ENCODE measurements at places on chromosomes 4 and X. TPM values are rescaled to one million over a fixed set of nuclear protein-coding genes. Genes with fewer than 3 reads are reported as not detected.

DNA sequence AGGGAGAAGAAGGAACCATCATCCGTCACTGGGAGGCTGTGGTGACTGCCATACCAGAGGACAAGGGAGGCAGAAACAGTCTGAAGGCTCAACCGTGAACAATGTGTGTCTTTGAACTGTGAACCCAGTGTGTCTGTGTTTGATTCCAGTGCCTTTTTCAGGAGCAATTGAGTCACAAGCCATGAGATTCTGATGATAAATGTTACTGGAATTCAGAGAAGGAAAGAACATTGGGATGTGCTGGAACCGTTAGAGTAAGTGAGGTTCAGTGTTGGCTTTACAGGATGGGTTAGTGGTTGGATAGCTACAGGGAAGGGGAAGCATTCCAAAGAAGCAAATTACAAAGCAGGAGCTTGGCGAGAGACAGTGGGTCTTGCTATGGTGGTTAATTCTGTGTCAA lies 464.4 kb downstream of the TRIML1 start:
- no peak for DNase-seq

GRCh38 chr4:185683222-185683621 lies 128.8 kb downstream of the SORBS2 start:
- no peak for DNase-seq

GRCh38 chrX:109813236-109813635 lies 80.2 kb upstream of the ACSL4 start:
- DNase-seq: no peak

DNA sequence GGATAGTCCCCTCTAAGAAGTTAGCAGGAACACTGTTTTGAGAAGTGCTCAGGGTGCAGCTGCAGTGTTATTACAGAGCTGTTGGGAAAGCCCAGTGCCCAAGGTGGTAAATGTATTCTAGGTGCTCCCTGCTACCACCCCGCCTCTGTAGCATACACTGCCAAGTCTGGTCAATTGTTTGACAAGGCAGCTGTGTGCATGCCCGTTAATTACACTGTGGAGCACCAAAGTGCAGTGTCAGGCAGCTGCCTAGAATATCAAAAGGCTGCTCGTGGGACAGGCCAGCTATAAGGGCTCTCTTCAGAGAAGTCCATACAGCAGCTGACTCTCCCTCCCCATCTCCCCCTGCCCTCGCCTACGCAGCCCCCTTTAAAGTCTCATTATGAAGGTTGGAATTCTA lies 99.9 kb upstream of the KLHL13 start:
- DNase-seq: no peak

- no peak for DNase-seq
Observed at GRCh38 chr4:27011401-27011800, 150.8 kb downstream of the STIM2 start.

DNA sequence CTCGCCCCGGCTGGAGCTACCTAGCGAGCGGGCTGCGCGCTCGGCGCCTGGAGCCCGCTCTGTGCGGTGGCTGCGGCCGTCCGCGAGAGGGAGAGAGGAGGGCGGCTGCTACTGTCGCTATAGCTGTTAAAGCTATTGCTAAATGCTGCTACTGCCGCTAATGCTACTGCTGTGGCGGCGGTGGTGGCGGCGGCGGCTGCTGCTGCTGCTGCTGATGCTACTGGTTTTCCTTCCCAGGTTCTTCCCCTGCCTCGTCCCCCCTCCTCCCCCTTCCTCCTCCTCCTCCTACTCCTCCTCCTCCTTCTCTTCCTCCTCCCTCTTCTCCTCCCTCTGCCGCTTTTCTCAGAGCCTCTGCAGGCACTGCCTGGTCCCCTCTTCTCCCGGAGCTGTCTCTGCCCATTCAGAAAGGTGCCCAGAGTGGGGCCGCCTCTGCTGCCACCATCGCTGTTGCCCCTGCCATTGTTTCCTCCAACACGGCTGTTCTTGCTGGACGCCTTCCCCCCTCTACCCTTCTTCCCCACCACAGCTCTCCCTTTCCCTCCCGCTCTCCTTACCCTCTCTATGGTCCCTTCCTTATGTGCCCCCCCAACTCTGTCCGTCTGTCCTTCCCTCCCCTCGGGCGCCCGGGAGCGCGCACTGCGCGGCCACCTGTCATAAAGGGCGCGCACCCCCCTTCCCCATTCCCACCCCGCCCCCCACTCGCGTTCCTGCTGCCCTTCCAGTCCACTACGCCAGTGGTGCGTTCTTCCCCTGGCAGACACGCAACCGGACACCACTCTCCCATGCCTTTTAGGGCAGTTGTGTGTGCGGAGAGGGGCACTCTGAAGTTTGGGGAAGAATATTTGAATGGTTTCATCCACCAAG lies at the start of gene NEXMIF:
Gene NEXMIF, minus strand, starts transcription at position 228 of the 864 bp plus-strand sequence.
- DNase-seq: no peak

DNA sequence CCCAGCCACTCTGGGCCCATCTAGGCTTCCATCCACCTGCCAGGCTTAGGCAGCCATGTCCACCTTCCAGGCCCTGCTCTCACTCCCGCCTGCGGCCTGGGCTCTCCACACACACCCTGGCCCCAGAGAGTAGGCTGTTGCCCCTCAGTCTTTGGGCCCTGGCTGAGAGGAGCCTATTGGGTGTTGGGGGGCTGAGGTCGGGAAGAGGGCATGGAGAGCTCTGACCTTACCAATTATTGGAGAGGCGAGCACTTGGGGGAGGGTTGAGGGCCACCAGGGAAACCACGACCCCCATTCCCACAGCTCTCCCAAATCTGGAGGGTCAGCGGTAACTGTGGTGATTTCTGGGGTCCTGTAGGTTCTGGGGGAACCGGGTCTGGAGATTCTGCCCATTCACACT lies 38.2 kb downstream of the HTRA3 start:
- no peak for DNase-seq

DNA sequence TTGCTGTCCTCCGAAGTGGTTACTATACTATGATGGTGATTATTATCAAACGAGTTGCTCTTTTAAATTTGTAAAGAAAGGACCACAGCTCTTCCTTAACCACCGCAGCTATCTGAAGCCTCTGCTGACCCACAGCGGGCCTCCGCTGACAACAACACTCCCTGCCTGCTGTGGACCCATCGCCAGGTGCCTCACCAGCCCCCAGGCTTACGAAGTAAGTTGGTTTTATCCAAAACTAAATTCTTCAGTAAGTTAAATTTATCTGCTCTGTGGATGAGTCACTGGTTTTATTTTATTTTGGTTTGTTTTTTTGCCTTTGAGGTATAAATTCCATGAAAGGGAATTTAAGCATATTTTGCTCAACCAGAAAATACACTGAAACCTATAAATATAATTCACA lies 54.7 kb downstream of the SLC9A6 start:
- DNase-seq: no peak

DNA sequence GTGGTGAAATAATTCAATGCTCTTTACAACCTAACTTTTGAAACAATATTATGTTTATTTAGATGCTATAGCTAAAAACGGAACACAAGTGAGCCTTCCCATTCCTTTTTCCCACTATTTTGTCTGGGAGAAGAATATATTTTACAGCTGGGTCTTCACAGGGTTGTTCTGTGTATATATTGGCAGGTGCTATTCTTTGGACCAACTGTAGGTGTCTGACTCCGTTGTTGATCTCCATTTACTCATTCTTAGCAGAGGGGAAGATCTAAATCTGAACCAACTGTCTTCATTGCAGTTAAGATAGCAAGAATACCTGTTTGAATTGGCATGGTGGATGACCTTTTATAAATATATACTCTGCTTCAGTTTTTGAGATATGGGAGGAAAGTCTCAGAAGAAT lies 257.4 kb downstream of the CFAP299 start:
- DNase-seq: no peak

GRCh38 chr4:4726051-4726450 lies 133.4 kb upstream of the MSX1 start:
- DNase-seq: no peak

DNA sequence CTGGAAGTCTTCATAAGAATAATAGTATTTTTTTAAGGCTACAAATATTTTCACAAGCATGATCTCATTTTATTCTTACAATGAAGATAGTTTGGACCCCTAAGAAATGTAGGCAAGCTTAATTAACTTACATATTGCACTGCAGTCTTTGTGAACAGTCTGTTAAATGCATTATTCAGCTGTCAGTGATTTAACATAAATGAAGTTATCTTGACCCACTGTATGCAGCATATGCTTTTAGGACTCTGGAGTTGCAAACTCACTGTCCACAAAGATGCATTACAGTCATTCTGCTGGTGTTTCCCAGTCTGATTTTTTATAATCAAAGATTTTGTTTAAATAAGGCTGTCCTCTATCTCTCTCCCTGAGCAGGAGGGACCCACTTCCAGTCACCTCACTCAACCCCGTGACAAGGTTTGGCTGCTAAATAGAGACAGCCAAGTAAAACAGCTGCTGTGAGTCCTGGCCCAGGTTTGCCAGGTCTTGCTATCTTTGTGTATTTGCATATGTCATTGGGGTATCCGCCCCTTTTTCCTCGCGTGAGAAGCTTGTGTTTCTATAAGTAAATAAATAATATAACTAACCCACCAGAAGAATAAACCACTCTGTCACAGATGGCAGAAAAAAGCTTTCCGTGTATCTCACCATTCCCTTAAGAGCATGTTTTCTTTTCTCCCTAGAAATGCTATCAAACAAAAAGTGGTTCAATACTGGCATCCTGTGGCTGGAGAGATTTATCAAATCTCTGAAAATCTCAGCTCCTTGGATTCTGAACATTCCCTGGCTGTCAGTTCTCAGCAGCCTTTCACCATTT lies 67.0 kb downstream of the SLC7A11 start:
- peak; percentile 65 for DNase-seq

GRCh38 chrX:48935301-48935670 lies 16.5 kb upstream of the PIM2 start:
- no peak for DNase-seq

DNA sequence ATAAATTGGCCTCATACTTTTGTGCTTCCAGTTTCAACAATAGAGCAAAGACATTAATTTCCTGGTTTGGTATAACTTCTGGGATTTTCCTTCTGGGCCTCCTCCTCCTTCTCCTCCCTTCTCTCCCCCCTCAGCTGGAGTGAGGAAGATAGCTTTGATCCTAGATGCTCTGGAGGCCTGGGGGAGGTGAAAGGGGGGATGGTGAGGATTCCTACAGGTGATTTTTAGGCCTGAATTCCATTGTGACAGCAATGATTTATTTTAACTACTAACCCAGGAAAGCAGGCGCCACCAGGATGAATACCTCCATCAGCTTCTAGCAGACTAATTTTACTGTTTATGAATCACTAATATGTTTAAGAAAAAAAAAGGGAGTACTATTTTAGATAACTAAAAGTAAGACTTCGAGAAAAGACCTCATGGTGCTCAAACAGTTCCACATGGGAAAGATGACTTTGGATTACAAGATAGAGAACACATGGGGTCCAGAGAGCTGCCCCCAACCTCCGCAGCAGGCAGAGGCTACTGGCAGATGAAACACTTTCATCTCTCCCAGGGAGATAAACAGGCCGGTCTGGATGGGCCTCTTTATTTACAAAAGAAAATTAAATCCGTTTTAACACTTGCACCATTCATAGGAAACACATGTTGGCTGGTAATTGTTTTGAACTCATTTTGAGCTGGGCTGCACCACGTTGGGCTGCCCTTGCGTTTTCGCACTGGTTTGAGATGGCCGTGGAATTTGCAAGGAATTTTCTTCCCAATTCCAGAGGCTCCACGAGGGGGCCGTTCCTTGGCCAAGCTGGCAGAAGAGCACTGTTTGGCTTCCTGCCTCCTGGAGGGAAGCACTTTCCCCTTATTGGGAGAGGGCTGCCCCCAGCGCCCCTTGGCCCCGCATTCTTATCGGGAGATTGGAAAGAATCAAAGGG lies 125.1 kb upstream of the STX18 start:
- DNase-seq: no peak

Gene IL3RA
- not detected for total RNA-seq

Gene PTCHD1
- not detected for total RNA-seq

Gene MAGEB4
- not detected for total RNA-seq

Gene FAM53A
- 0.39 TPM for total RNA-seq

Gene KLHL5
- 79.3 TPM for total RNA-seq

Gene HMX1
- total RNA-seq: not detected
